ENCODE measurements at places on chromosomes 12 and 14. TPM values are rescaled to one million over a fixed set of nuclear protein-coding genes. Genes with fewer than 3 reads are reported as not detected.

KRT72 gene
- 0.08 TPM for polyA plus RNA-seq

DNA sequence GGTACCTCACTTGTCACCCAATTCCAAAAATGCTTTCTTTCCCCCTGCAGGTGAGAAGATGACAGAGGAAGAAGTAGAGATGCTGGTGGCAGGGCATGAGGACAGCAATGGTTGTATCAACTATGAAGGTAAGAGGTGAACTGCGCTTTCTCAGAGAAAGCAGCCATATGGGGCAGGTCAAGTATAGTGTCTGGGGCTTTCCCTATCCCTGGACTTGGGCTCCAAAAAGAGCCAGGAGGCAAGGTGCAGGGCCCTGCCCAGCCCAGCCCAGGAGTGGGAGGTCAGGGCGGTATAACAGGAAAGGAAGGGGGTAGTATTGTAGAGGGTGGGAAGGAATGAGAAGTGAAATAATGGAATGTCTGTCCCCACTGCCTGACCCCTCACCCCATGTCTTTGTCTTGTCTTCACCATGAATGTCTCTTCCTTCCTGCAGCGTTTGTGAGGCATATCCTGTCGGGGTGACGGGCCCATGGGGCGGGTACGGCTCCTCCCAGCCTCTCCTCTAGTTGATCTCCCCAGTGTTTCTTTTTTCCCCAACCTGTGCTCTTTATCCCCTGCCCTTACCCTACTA lies 2.1 kb downstream of the MYL6 start:
- DNase-seq: no peak

DNA sequence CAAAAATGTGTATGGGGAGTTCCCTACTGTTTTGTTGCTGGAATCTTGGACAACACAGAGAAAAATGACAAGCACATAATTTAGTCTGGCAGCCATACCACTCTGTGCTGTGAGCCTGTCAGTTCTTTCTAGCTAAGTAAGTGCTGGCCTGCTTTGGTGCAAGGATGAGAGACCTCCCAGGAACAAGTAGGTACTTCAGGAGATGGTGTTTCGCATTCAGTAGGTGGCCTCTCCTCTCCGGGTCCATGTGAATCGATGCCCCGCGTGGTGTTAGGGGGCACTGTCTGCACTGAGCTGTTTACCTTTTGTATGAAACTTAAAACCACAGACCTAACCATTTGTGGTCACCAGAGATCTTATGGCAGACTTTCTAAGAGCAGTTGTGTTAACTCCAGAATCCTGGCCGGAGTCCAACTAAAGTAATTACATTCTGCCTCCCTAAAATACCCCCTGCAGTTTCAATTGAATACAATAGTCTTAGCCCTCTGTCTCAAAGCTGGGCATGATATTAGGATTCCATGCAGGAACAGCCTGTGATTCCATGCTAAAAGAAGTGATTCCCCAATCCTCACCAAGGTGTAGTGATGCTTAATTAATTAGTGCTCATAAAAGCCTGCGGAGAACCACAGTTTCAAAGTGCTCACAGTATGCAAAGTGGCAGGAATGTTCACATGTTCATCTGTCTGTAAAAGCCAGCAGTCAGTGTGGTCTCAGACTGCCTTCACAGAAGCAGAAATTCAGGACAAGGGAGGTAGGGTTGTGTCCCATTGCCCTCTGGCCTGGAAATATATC lies 64.2 kb downstream of the LLPH start:
- peak; percentile 28 for DNase-seq

GRCh38 chr14:24052656-24053547 lies 1.1 kb downstream of the CARMIL3 start:
- no peak for DNase-seq

- DNase-seq: no peak
Measured at GRCh38 chr12:43162138-43162537, 389.9 kb downstream of the ADAMTS20 start.
